ENCODE measurements at places on chromosomes 1 and 21.
A peak's percentile ranks its signal among the peaks of the same experiment; 100 is the strongest.

DNA sequence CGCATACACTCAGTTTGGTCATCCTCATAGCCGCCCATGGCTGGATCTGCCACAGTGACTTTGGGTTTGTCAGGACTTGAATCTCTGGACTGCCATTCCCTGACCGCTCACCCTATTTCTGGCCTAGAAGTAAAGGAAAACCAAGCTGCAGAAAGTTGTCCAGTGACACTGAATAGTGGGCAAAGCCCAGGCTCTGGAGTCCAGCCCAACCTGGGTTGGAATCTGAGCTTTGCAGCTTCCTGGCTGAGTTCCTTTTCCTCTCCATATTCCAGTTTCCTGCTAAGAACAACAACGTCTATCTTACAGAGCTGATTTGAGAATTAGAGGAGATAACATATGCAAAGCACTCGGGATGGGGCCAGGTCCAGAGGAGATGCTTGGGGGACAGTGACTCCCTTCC is 15.6 kb upstream of the EIF4G3 start:
- DNase-seq, result no peak

DNA sequence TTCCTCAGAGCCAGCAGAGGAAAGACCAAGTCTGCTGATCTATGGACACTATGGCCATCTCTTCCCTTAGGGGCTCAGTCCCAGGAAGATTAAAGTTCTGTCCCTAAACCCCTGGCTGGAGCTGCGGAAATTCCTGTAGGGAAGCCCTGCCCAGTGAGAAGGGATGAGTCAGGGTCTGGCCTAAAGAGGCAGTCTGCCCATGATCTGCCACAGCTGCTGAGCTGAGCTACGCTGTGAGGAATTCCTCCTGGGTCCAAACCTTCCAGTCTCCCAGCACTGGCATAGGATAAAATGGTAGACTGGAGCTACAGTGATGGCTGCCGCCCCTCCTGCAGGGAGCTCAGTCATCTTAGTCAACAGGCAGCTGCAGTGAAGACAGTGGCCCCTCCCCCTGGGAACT is 213.7 kb downstream of the BRINP2 start:
- DNase-seq, result peak; percentile 11

- no peak for DNase-seq
Measured at GRCh38 chr1:183652547-183653461, at the start of gene APOBEC4. Gene APOBEC4, minus strand, starts transcription at chr1:183653316. Its CDS starts 4,535 bp downstream, at chr1:183648781.

- DNase-seq, result peak; percentile 35
Measured at GRCh38 chr1:19643121-19643520, 990 bp upstream of the NBL1 start.

- DNase-seq, result peak; percentile 18
Measured at GRCh38 chr1:173164686-173165085, 42.4 kb downstream of the TNFSF4 start.

DNA sequence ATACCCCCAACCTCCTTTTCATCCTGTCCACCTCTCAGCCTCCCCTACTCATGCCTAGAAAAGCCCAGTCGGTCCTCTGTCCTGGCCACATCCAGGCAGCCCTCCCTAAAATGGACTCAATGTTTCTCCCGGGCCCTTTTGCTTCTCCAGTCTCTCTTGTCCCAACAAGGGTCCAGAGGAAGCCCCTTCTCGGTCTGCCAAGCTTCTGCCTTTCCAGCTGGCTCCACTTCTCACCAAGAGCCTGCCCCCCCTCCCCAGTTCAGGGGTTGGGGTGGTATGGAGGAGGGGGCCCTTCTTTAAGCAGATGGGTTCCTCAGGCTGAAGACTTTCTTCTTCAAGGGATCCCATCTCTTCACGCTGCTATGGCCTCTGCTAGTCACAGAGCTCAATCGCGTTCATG is 23.9 kb downstream of the RAB7B start:
- no peak for DNase-seq

DNA sequence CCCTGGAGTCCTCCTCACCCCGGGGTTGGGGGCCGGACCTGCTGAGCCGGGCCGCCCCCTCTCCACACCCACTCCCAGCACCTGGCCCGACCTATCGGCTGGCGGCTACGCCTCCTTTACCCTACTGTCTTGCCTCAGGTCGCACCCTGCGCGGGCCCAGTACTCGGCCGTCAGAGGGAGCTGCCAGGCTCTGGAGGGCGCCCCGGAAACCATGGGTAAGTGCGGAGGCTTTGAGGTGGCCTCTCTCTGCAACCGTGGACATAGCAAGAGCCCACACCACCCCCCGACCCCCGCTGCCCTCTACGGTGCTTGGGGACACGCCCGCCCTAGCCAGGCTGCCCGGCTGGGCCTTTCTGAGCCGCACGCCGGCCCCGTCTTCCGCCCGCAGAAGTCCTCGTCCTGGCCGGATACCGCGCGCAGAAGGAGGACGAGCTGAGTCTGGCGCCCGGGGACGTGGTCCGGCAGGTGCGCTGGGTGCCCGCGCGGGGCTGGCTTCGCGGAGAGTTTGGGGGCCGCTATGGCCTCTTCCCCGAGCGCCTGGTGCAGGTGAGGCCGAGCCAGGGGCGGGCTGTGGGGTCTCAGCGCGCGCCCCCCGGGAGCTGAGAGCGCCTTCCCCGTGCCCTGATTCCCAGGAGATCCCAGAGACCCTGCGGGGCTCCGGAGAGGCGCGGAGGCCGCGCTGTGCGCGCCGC is at the start of gene SH3D21:
SH3D21 (plus strand) TSS at position 159 of the 692 bp plus-strand sequence; CDS start at position 212, 53 bp downstream.
- DNase-seq, result no peak

DNA sequence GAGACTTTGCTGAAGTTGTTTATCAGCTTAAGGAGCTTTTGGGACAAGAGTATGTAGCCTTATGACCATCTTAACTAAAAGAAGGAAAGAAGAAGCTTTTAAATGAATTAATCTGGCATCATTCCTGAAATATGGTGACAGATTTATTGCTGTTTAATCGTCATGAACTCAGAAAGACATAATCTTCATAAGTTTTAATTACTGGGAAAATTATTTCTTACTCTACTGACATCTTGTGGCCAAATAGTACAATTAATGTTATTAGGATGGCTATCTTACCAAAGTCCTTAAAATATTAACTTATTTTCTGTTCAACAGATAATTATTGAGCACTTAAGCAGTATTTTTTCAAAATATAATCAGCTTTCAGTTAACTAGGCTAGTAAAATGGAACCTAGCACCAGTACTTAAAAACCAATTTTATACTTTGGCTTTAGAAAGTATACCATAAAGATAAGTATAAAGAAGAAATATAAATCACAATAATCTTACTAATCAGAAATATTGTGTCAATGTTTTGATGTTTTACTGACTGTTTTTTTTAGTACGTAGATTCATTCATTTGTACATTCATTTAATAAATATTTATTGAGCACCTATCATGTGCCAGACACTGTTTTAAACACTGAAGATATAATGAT is 34.7 kb upstream of the GPR25 start:
- DNase-seq, result peak; percentile 54

DNA sequence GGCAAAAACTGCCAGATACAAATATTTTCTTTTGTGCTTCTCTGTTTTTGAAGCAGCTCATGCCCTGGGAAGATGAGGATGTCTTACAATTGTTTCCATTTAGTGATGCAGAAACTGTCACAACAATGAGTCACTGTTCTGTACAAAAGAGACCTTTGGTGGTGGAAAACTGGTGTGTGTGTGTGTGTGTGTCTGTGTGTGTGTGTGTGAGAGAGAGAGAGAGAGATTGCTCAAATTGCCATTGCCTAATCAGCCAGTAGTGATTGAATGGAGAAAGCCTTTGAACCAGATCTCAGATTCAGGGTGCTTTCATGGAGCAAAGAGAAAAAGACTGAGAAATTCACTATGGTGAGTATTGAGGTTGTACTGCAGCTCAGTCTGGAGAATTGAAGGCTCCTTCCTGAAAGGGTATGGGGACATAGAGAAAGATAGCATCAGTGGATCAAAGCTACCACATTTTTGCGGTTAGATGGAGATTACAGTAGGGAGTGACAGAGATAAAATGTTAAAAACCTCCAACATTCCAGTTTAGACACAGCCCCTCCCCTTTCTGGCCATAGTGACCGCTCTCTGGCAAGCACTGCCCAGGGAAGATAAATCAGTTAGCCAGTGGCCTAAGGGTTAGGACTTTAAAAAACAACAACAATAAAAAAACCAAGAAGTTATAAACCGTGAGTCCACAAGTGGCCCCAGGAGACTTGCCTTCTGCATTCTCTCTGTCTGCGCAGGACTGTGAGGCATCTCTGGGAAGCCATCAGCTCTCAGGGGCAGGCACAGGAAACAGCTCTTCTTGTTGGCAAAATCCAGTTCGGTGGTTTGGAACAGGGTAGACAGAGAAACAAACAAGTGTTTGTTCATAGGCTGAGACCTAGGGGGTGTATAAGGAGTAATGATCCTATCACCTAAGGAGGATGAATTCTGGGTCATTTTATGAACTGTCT is 406.5 kb downstream of the DUSP10 start:
- DNase-seq, result peak; percentile 96

DNA sequence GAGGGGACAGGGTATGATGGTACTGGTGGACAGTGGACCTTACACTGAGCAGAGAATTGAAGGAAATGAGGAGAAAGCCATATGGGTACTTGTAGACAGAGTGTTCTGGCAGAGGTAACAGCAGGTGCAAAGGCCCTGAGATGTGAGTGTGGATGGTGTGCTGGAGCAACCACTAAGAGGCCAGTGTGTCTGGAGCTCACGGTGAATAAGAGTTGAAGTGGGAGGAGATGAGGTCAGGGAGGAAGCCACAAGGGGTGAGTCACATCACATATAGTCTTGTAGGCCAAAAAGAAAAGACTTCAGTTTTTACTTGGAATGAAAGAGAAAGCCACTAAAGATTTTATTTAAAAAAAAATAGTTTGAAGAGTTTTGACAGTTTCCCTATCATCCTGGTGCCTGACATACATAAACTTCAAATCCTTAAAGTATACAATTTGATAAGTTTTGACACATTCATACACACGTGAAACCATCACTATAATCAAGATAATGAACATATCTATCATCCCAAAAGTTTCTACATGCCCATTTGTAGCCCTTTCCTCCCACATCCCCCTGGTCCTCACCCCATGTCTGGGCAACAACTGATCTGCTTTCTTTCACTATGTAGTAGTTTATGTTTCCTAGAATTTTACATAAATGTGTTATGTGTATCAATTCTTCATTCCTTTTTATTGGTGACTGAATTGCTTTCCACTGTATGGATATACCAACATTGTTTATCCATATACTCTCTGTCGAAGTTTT is 148.4 kb downstream of the GPATCH2 start:
- DNase-seq, result peak; percentile 48

GRCh38 chr1:184637664-184638240 is 116.9 kb downstream of the EDEM3 start:
- DNase-seq, result peak; percentile 27

DNA sequence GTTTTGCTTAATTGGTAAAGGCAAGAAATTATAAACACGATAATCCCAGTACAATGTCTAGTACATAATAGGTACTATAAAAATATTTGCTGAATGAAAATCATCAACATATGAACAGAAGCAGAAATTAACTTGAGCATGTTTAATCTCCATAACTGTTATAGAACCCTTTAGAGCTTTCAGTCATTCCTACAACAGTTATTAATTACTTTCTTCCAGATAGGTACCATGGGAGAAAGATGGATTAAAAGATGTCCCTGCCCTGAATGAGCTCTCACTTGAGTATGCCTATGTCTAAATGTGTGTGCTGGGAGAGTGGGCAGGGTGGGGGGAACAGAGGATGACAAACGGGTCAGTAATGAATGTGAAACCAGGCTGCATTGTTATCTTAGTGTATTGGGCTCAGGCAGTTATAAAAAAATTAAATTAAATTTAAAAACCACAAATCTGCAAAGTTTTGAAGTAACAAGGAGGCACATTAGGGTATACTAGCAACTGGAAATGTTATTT is 2.4 kb downstream of the EPS15 start:
- DNase-seq, result no peak
